ENCODE measurements at places on chromosomes 4 and X.

DNA sequence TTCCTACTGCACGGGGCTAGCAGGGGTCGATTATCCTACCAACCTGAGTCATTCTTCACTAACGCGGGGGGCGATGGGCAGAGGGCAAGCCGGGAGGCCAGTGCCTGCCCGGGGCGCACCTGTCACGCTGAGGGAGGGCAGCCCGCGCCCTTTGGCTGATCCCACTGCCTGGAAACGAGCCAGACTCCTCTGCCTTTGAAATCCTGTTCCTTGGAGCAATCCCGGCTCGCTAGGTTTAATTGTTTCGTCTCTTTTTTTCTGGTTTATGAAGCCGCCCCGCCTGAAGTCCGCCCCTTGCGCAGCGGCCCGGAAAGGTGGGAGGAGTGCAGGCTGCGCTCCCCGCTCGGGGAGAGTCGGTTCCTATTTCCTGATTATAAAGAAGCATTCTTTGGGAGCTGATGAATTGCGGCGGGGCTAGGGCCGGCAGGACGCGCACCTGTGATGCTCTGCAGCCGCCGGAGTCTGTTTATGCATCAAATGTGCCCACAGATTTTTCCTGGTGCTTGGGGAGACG, 484.2 kb downstream of the BCOR start:
- no peak for DNase-seq

GRCh38 chr4:26083987-26084386, 170.0 kb downstream of the SMIM20 start:
- peak; percentile 65 for DNase-seq

- DNase-seq = no peak
Measured at GRCh38 chrX:115400960-115401359, 111.4 kb downstream of the LUZP4 start.

GRCh38 chr4:139210486-139210885, 33.5 kb upstream of the ELF2 start:
- no peak for DNase-seq

DNA sequence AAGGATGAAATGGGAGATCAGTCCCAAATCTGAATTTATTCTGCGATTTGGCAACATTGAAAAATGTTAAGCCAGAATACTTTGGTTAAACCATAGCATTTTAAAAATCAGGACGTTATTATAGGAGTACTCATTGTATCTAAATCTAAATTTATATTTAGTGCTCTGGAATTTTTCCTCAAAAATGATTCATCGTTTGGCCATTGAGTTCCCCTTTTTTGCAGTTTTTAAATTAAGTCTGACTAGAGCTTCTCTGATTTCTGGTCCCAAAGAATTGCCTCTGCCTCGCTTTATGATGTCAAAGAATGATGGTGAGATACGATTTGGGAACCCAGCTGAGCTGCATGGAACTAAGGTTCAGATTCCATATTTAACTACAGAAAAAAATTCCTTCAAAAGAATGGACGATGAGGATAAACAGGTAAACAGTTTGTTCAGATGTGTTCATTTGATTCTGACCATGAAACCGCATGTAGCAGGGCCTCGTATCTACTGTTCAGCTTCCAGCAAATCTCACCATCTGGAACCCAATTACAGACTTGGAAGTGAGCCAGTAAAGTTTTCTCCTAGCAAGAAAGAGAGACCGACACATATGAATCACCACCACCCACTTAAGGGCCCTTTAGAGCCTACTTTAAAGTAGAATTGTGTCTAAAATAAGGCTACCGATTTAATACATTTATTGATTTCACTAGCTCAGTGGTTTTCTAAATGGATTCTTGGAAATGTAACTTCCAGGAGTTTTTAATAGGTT, 75.6 kb downstream of the REPS2 start:
- no peak for DNase-seq

GRCh38 chr4:139234253-139234652, 45.8 kb downstream of the MGARP start:
- DNase-seq = no peak

DNA sequence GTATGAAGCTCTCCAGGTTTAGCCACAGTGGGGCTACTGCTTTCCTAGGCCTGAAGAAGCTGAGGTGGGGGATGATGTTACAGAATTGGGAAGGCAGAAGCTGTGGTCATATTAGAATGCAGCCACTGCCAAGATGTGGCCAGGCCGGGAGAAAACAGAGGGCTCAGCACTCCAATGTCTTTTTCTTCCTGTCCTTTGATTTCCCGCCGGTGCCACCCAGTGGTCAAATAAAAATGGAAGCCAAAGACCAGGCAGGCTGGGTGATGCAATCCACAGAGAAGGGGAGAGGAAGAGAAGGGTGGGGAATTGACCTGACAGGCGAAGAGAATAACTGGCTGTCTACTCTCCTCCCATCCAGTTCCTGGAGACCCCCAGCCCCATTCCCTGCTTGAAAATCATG, 94.9 kb upstream of the SHISA3 start:
- DNase-seq = peak; percentile 43

DNA sequence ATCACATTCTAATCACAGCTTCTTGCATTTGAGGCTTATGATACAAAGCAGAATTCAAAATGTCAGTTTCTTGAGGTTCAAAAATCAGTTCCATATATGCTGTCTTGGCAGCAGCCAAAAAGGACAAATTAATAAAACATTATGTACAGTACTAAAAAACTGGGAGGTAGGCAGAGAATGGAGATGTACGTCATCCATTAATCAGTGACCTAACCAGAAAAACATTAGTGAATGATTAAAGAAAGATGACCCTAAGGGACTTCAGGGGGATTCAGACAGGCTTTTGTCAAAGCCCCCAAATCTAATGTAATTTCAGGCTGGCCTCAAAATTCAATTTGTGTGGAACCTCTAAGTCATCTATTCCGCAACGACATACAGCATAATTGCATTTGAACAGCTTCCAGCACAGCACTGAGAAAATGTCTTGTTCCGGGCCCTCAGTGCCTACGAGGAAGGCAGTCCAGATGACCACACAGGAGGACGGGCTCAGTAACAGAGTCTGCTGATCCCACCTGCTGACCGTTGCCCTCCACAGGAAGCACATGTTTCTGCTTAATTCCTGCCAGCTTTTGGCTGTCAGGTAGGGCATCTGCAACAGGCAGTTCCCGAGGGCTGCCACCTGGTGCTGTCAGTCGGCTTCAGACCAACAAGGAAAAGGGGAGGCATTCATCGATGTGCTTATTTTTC, 83.8 kb upstream of the HHIP start:
- no peak for DNase-seq

DNA sequence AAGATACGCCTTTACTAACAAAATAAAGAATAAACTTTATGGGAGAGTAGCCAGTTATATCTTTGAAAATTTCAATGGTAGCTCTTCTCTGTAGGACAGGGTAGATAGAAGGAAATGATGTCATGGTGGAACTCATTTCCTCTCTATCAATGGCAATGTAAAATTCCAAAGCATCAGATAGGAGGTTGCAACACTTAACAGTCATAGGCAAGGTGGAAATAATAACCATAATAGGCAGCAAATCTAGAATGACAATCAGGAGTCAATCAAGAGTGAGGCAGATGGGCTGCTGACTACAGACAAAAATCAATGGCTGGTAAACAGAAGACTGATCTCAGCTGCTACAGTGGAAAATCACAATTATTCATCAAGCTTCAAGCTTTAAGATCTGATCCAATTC, 53.9 kb upstream of the TET2 start:
- DNase-seq = no peak

DNA sequence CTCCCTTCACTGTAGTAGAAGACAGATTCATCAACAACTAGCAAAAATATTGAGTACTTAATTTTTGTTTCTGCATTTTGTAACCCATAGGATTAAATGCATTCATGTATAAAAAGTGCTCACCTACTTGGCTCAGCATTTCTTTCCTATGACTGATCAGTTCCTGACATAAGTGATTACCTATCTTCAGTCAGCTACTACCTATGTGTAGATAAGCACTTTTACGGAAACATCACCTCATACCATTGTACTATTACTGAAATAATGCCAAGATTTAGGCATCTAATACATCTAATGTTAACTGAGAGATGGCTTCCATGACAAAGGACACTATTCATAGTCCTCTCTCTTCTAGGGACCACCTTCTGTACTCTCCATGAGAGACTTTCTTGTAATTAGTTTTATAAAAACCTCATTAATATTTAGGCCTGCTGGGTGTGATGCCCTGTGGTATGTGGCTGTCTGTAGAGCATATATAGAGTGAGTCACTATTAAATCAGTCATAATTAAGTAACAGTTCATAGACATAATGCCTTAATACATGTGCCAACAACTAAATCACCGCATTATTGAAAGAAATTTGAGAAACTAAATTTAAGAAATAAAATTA, 147.0 kb downstream of the PDGFC start:
- no peak for DNase-seq

DNA sequence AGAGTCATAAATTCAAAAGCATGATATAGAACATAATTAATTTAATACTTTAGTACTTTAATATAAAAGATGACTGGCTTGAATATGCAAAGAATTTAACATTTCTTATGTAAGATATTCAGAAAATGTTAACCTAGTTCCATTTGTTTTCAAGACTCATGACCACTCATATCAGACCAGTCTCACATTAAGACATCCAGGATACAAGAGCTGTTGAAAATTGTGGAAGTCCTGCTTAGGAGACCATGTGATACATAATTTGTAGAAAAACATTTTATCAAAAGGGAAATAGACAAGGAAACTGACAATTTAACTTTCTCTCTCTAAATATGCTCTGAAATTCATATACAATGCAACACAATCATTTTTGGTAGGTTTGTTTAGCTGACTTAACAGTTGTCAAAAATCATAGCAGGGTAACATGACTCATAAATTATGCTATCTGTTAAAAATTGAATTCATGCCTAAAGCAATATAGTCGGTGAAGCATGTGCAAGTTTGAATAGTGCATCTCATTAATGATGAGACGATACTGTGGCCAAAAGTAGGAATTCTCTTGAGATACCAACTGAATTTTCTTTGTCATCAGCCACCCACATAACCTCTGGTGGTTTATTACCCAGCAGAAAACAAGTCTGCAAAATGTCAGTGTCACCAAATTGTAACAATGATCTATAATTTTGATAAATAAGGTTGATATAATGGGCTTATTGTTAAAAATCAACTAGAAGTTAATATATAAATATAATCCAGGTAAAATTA, 211.4 kb downstream of the GASK1B start:
- DNase-seq = no peak

GRCh38 chrX:40773188-40773587, 37.8 kb upstream of the MED14 start:
- no peak for DNase-seq

- DNase-seq = no peak
Measured at GRCh38 chrX:132631579-132632232, 142.9 kb upstream of the MBNL3 start.

GRCh38 chr4:54074381-54074780, 10.0 kb upstream of the CHIC2 start:
- DNase-seq = no peak

GRCh38 chr4:120211408-120212015, 144.9 kb upstream of the MAD2L1 start:
- DNase-seq = no peak

GRCh38 chr4:6658209-6658595, 17.7 kb downstream of the MRFAP1 start:
- DNase-seq = no peak

GRCh38 chr4:129428454-129428853, 332.5 kb downstream of the C4orf33 start:
- DNase-seq = no peak

DNA sequence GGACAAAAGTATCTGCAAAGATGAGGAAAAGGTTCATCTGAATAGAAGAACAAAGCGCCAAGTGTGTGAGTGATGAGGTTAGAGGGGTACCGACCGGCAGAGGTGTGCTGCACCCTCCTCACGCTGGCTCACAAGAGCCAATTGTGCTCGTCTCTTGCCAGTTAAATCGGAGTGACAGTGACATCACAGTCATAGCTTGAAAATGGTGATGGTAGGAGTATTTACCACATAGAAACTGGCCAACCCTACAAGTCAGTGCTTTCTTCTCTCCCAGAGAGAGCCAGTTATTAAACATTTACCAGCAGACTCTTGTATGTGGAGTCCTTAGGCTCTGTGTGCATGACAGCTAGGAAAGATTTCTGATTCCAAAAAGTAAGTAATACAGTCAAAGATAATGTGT, 32.4 kb downstream of the CLDN22 start:
- DNase-seq = no peak

DNA sequence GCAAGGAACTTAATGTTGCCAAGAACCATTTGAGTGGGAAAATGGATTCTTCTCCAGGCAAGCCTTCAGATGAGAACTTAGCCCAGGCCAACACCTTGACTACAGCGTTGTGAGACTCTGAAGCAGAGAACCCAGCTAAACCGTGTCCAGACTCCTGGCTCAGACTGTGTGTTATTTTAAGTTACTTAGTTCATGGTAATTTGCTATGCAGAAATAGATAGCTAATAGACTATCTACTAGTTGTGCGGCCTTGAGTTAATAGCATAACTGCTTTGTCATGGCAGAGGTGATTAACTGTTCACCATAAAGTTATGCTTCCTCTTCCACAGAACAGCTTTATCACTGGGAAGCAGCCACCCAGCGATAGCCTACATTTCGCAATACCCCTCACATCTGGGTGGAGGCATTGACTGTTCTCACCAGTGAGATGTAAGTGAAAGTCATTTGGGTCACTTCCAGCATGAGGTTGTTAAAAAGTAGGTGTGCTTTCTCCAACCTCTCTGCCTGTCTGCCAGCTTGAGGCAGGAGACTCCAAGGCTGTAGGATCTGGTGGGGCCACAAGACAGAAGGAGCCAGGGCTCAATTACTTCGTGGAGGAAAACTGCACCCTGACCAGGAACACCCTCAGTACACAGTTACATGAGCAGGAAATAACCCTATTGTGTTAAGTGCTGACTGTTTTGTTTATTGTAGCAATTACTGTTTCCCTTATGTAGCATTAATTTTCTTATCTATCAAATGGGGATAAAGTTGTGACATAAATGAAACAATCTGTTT, 94.2 kb downstream of the GPAT3 start:
- no peak for DNase-seq

- DNase-seq = no peak
Measured at GRCh38 chrX:86137071-86137470, 11.2 kb upstream of the DACH2 start.

Measured in HCT116 (cell line).